Calu3 (cell line): ENCODE measurements at places on chromosomes 7 and 10.
A peak's percentile ranks its signal among the peaks of the same experiment; 100 is the strongest.

DNA sequence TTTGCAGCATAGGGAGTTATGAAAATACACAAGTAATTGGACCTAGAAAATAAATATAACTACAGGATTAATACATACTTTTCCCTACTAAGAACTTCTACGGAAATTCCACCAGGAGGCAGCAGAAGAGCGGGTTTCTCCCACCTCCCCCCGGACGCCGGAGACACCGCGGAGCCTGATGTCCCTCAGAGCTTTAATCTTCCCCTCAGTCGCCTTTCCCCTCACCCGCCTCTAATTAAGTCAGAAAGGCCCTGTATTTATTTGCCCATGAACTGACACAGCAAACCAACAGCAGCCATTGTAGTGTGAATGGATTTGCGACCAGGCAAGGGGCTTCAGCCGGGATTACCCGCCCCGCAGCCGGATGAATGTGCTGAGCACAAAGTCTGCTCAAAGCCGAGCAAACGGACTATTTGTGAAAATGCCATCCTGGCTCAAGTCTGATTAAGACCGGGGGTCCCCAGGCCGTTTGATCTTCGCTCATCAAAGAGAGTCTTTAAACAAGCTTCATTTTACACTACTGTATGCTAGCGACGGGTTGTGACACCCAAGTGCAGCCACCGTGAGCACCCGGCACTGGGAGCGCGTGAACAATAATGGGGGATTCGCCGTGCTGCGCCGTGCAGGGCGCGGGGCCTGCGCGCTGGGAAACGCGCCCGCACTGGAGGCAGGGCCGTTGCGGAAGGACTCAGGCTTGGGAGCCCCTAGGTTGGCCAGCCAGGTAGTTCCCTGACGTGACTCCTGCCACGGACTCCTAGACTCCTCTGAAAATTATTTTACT, 5.6 kb upstream of the DKK1 start:
- DNase-seq = peak; percentile 74

DNA sequence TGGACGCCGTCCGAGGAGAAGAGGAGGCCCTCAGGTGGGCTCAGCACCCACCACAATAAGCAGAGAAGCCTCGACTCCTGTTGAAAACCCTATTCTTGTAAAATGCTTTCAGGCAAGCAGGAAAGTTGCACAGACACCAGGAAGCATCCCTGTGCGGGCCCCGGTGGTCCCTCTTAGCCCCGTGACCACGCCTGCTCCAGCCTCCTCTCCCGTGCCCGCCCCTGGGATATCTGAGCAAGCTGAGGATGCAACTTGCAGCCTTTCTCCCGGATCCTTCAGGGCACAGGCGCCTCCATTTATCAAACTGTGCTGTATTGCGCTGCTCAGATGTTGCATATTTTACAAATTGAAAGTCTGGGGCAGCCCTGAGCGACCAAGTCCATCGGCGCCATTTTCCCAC, 72.7 kb downstream of the CFAP46 start:
- no peak for DNase-seq

DNA sequence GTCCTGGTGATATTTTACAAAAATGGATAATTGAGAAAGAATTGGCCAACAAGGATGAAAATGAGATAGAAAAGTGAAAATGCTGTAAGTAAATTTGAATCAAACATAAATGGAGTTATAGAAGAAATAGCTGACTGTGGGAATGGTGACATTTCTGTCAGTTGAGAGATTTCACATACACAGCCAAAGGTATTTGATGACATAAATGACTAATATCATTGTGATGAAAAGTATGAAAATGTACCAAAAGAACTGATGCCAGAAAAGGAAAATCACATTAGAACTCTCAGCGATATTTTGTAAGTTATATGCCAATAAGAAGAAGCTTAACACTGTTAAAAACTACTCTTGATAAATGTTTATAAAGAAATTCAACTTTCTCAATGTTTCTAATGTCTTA, 54.9 kb downstream of the TFPI2 start:
- DNase-seq = no peak

DNA sequence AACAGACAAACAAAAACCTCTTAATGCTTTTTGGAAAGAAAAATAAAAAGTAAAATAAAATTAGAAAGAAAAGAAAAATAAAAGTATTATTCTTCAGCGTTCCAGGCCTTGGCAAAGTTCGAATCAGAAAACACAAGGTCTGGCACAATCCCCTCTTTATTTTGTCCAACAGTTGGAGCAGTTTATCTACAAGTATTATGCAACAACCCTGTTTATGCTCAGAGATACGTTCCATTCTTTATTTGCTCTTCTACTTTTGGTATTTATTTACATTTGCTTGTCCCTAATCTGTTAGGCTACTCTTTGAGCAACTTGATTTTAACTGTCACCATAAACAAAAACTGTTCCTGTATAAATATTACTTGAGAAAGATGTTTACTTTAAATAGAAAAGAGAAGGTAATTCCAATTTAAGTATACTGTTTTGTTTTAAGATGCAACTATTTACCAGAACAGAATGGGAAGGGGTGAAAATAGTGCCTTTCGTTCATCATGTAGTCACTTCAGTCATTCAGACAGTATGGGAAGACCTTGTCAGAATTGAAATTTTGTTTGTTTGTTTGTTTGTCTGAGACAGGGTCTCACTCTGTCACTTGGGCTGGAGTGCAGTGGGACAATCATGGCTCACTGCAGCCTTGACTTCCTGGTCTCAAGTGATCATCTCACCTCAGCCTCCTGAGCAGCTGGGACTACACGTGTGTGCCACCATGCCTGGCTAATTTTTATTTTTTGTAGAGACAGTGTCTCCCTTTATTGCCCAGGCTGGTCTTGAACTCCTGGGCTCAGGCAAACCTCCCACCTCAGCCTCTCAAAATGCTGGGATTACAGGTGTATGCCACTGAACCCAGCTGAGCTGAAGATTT, 5.7 kb downstream of the PDK4 start:
- DNase-seq = no peak

DNA sequence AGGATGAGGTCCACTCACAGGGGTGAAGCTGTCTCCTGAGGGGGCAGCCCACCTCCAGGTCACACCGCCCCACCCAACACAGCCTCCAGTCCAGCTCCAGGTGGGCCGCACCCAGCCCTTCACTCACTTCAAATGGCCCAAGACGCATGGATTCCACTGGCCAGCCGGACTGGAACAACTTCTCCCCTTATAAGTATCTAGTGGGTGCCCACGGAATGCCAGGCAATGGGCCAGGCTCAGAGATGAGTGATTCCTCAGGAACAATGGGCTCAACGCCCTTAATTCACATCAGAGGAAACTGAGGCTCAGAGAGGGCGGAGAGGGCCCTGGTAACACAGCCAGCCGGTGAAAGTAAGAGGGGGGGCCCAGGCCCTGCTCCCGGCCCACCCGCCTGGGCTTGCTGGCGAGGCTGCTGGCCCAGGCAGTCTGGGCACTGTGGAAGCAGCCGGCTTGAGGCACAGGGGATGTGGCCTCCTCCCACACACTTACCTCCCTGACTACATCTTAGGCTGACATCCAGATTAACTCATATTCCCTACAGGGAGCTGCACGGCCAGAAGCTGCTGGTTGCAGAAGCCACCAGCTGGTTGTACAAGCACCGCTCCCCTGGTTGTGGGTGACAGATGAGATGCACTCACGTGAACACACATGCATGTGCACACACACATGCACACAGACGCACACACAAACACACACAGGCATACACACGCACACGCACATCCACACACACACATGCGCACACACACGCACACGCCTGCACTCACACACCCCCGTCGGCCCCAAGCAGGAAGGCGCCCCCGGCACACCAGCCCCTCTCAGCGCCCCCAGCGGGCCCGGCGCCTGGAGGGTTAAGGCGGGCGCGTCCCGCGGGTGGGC, 1.0 kb upstream of the FAM20C start:
- no peak for DNase-seq

DNA sequence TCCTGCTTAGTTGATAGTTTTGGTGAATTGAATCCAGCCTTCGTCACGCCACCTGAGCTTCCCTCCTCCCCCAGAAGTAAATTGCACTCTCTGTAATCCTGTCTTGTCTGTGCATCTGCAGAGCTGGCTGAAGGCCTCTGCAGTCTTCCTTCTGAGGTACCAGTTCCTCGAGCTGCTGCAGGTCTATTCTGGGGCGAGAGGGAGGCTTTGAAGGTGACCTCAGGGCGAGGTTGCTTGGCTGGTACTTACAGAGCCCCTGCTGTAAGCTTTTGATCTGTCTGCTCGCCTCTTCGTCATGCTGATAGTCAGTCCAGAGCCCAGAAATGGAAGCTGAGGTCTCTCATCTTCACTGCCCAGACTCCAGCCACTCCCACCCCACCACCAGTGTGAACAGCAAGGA, 513.6 kb upstream of the FOXK1 start:
- DNase-seq = no peak
